ENCODE measurements at places on chromosomes 6 and 20. TPM values are rescaled to one million over a fixed set of nuclear protein-coding genes. Genes with fewer than 3 reads are reported as not detected.

- peak; percentile 62 for DNase-seq
Measured at GRCh38 chr20:63309261-63310071, 16.5 kb downstream of the COL20A1 start.

The NR2E1 gene
- total RNA-seq, result not detected

DNA sequence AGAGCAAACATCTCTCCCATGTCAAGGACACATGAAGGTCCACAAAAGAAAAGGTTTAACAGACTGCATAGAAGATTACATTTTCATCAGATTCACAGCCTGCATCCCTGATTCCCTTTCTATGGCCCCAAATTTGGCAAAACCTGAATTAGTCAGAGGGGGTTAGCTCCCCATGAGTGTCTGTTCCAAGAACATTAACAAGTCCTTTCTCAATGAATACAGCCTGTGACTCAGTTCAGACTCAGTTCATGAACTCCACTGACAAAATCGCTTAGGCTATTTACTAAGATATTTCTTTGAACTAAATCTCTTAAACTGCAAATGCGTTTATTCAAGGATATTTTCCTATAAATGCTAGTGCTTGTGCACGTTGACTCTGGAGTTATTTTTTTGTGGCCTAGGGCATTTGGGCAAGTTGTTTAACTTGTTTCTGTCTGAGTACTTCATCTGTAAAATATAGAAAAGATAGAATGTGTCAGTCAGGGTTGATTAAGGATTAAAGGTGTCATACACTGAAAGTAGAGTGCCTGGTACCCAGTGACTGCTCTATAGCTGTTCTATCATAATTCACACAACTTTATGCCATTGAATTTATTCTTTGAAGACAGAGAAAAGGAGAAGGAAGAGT, 422.6 kb downstream of the HTR1B start:
- DNase-seq, result no peak

The OPRM1 gene
- total RNA-seq, result not detected

DNA sequence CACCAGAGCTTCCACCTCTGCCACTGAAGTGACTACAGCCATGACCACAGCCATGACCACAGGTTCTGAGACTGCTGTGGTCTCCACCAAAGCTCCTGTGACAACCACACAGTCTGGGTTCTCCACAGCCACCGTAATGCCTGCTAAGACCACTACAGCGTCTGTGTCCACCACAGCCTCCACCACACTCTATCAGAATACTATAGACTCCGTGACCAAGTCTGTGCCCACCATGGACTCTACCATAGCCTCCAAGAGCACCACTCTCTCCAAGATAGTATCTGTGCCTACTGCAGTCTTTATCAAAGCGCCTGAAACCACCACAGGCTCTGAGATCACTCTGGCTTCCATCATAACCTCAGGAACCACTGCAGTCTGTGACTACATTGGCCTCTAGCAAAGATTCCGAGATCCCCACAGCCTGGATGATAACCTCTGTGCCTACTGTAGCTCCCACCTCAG, 18.3 kb upstream of the MUC21 start:
- DNase-seq, result no peak

GRCh38 chr6:12060780-12061609, 48.9 kb downstream of the HIVEP1 start:
- DNase-seq, result peak; percentile 82

DNA sequence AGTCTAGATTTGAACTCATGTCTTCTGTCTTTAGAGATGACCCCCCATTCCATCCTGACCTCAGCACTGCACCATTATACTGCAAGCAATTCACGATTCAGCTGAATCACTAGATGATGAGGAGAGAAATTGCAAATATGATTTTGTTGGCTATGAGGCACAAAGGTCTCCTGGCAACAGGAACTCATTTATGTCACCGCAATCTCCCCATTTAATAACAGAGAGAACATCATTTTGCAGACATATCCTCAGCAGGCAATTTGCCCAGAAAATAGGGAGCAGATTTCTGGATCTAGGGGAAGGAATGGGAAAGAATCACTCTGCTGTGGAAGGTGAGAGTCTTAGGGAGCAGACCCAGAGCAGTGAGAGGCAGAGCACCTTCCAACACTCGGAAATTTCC, 303.0 kb downstream of the PAX1 start:
- DNase-seq, result no peak

- DNase-seq, result no peak
Measured at GRCh38 chr20:53789989-53790675, 196.5 kb upstream of the ZNF217 start.

GRCh38 chr6:38266921-38267354, 372.8 kb downstream of the BTBD9 start:
- no peak for DNase-seq

GRCh38 chr20:63359937-63360849, 956 bp downstream of the CHRNA4 start:
- peak; percentile 56 for DNase-seq

The NKX2-2 gene
- total RNA-seq, result not detected

The HLA-DMB gene
- 8.8 TPM for total RNA-seq

DNA sequence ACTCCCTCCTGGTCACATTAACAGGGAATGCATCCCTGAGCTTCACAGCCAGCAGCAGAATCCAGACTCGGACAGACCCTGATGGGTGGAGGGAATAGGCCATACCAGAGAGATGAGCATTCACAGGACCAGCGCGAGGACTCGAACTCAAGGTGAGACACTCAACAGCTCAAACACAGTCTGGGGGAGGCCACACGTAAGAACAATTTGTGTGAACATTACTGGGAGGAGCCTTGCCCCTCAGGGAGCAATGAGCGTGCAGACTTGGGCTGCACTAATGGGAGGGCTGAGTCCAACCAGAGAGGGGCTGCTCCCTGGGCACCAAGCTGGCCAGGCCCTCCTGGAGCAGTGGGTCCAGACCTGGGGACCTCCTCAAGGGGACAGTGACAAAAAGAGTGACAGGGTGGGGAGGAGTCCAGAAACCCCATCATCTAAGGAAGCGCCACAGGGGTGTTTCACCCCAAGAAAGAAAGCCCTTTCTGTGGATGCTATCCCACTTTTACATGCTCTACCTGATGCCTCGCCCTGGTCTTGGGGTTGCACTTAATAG, 118.4 kb downstream of the MRPL14 start:
- DNase-seq, result peak; percentile 22

The MTFR2 gene
- total RNA-seq, result 0.32 TPM

GRCh38 chr20:8527998-8528723, 396.1 kb downstream of the PLCB1 start:
- no peak for DNase-seq

The WFDC12 gene
- not detected for total RNA-seq

DNA sequence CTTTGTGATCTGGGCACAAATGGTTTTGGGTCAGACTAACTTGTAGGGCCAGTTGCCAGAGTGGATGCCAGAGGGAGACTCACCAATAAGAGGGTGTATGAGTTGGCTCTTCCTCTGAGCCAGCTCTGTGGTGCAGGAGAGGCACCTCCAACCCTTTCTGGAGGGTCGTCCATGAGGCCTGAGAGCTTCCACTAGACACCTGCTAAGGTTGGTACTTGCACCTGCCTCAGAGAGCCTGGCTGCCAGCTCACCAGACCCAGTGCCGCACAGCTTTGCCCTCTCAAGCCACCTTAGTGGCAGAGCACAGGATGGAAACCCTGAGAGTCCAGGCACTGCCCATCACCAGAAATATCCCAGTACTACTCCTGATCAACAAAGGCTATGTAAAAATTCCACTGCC, 504.3 kb downstream of the EYS start:
- peak; percentile 51 for DNase-seq

- DNase-seq, result no peak
Measured at GRCh38 chr20:40639676-40640355, 49.2 kb downstream of the MAFB start.

- no peak for DNase-seq
Measured at GRCh38 chr20:7540018-7540417, 400.2 kb downstream of the HAO1 start.

The MYT1 gene
- 0.16 TPM for total RNA-seq

- DNase-seq, result no peak
Measured at GRCh38 chr6:30029588-30029987, 31.5 kb upstream of the POLR1H start.

The CLPSL1 gene
- total RNA-seq, result not detected

DNA sequence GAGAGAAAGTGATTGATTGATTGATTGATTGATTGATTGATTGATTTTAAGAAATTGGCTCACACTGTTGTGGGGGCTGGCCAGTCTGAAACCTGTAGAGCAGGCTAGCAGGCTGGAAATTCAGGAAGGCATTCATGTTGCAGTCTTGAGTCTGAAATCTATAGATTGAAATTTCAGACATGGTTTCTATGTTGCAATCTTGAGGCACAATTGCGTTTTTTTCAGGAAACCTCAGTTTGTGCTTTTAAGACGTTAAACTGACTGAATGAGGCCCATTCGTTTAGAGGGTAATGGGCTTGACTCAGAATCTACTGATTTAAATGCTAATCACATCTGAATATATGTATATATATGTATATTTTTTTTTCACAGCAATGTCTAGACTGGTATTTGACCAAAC, 106.3 kb downstream of the STXBP5 start:
- no peak for DNase-seq

DNA sequence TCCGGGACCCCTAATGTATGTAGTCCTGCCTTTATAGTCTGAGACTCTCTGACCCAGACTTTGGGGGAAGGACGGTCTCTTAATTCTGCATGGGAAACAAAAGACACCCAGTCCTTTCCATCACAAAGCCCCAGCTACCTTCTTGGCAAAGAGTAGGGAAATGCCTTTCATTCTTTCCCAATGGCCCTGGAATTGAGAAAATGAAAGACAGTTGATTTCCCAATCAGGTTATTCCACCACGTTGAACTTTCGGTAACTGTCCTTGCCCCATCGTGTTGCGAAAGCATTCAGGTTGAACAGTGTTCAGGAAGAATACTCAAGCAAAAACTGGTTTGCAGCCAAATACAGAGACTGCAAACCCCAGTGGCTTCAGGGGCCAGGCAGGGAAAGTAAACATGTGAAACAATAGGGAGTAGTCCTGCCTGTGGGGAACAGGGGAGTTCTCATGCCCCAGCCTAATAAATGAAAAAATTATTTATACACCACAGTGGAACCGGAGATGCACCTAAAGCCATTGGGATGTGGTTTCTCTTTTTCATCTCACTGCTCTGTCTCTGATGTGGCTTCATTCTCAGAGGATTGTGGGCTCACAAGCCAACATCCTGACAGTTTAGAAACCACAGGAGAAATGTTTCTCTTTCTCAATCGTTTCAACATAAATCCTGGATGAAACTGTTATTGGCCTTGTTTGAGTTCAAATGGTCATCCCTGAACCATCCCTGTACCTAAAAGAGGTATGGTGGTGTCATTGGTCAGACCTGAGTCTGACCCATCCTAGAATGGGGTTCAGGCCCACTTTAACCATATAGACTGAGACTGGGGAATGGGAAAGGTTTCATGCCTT, 44.2 kb upstream of the SLC9A8 start:
- DNase-seq, result no peak

The OGFRL1 gene
- 9.1 TPM for total RNA-seq

DNA sequence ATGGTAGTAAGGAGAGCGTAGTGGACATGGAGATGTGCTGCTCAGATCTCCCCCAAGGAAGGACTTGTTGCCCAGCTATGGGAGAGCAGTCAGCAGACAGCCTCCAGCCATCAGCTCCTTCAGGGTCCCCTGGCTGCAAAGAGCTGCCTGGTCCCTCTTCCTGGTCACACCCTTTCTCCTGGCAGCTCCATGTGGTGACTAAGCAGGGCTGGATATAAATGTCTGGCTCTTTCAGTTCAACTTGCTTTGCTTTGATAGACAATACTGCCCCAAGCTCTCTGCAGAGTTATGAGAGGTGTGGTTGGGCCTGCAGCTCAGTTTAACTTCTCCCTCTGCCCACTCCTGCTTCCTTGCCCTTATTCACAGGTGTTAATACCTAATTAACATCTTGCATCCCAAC, 64.1 kb upstream of the DDR1 start:
- DNase-seq, result no peak

DNA sequence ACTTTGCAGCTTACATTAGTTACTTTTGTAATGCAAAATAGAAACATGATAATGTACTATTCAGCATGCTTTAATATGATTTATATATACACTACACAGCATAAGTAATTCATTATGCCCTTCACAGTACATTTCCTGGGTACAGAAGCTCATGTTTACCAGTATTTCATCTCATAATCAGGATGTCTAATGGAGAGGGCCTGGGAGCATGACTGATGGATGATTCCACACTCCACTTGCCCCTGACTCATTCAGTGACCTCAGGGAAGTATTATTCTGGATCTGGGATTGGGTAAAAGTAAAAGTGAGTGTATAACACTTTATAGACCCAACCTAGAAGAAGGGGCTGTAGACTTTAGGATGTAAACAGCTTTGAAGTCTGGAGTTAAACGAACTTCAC, 31.4 kb upstream of the BACH2 start:
- DNase-seq, result no peak

DNA sequence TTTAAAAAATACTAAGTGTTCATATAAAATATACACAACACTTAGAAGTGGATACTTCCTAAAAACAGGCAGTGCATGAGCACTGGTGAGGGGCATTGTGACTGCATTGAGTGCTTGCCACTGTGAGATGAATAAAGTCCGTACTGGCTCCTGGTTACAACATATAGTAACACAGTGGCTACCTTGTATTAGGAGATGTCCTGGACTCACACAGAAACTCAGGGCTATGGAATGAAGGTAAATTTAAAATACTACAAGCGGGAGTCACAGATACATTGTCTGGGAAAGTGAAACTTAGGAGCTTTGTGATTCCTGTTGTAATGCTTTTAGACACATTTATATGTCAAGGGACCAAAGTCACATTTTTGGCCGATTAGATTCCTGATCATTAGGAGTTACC, 36.5 kb upstream of the HLA-G start:
- DNase-seq, result no peak

DNA sequence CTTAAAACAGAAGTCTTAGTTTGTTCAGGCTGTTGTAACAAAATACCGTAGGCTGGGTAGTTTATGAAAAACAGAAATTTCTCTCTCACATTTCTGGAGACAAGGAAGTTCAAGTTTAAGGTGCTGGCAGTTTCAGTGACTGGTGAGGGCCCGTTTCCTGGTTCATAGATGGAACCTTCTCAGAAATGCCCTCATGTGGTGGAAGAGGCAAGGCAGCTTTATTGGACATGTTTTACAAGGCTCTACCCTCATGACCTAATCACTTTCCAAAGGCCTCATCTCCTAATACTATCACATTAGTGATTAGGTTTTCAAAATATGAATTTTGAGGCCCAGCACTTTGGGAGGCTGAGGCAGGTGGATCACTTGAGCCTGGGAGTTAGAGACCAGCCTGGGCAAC, 2.4 kb downstream of the HEBP2 start:
- no peak for DNase-seq

GRCh38 chr6:31356216-31356945, 598 bp downstream of the HLA-B start:
- DNase-seq, result peak; percentile 68
